Sigmoid colon (tissue), 7 donors: ENCODE measurements at places on chromosomes 12 and 14. TPM values are rescaled to one million over a fixed set of nuclear protein-coding genes. Genes with fewer than 3 reads are reported as not detected.

GRCh38 chr12:75364919-75365318, 26.0 kb upstream of the GLIPR1L2 start:
- H3K27ac ChIP-seq: no peak overlapping the region
- no peaks in the 10 kb centered on the region for H3K27me3 ChIP-seq
- no peak overlapping the region for H3K4me3 ChIP-seq

- H3K36me3 ChIP-seq: no peaks in the 10 kb centered on the region
- no peaks in the 10 kb centered on the region for H3K4me1 ChIP-seq
- peak overlapping the region; percentile 38 for H3K27ac ChIP-seq
- H3K4me3 ChIP-seq: no peak overlapping the region
- no peaks in the 10 kb centered on the region for H3K27me3 ChIP-seq
These were observed 53.9 kb upstream of the PNMA1 start for GRCh38 chr14:73768107-73768506.

- no peak overlapping the region for H3K4me3 ChIP-seq
- DNase-seq: no peak
- peaks cover 11% of the 10 kb centered on the region for H3K4me1 ChIP-seq
These were observed 110.0 kb downstream of the KIF26A start for GRCh38 chr14:104248203-104249055.

- no peak overlapping the region for H3K27ac ChIP-seq
- no peak overlapping the region for H3K4me3 ChIP-seq
- no peak for DNase-seq
- H3K36me3 ChIP-seq: no peaks in the 10 kb centered on the region
These were observed 27.0 kb upstream of the DUSP6 start for GRCh38 chr12:89379148-89379838.

GRCh38 chr12:59708064-59708463, 112.2 kb downstream of the SLC16A7 start:
- DNase-seq: no peak
- no peak overlapping the region for H3K4me3 ChIP-seq
- H3K27ac ChIP-seq: no peak overlapping the region
- no peaks in the 10 kb centered on the region for H3K27me3 ChIP-seq
- H3K4me1 ChIP-seq: no peaks in the 10 kb centered on the region
- H3K36me3 ChIP-seq: no peaks in the 10 kb centered on the region

The GCH1 gene
- total RNA-seq: 4.4 TPM

The TAS2R42 gene
- not detected for total RNA-seq

The NFE2 gene
- not detected for total RNA-seq

The MMP19 gene
- total RNA-seq: 6.0 TPM

The HCAR1 gene
- not detected for total RNA-seq
